ENCODE measurements at places on chromosomes 7 and 10.

DNA sequence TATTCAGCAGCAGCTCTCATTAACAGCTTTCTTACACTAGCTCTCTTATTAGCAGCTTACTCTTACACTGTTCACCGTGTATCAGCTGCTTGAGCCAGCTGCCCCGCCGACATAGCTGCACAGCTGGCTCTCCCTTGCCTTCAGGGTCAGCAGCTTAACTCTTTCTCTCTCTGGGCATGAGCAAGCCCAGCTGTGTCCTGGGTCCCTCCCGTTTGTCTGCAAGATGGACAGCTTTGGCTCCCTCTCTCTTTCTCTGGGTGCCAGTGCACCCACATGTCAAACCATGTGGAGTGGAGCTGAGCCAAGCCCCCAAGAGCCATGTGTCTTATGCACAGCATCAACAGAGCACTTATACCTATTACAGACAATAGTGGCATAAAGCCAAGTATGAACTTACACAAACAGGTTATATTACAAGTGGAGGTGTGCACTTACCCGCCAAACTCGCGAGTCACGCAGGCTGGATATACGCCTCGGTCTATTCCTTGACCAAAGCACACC lies 35.7 kb upstream of the MTPAP start:
- DNase-seq: no peak

DNA sequence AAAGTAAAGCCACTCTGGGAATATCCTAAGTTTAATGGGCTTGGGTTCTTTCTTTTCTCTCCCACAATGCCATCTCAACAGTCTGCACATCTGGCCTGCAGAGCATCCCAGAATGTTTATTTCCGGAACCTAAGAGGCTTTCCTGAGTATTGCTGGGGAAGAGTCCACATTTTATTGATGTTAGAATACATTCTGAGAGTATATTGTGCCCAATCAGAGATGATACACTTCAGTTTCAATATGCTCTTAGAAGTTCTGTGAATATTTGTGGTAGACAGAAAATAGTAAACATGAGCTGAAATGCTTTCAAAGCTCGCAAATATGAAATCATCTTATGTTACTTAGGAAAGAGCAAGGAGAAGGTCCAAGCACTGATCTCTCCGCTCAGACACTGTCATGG lies 200.6 kb downstream of the TWIST1 start:
- no peak for DNase-seq

GRCh38 chr7:109282726-109283125 lies 713.1 kb downstream of the DNAJB9 start:
- no peak for DNase-seq

DNA sequence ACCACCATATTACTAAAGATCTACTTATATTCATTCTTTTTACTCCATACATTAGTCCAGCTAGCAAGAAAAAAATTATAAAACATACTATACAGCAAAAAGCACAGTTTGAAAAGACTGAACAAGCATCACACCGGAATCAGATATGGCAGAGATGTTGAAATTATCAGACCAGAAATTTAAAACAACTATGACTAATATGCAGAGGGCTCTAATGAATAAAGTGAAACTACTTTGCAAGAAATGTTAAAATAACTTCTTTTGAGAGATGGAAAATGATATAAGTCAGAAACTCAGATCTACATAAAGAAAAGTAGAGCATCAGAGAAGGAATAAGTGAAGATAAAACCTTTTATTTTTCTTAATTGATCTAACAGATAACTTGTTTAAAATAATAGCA lies 50.9 kb downstream of the SGCE start:
- no peak for DNase-seq

- no peak for DNase-seq
Measured at GRCh38 chr7:92366730-92367129, 80.6 kb upstream of the GATAD1 start.
